IMR-90 (cell line): ENCODE measurements at places on chromosomes 13 and 19. TPM values are rescaled to one million over a fixed set of nuclear protein-coding genes. Genes with fewer than 3 reads are reported as not detected.

The SHC2 gene
- total RNA-seq: under 0.01 TPM in 1 of 2 replicates, not detected in the other

GRCh38 chr19:31838163-31838815 lies 489.1 kb upstream of the TSHZ3 start:
- no peaks in the 10 kb centered on the region for H3K27me3 ChIP-seq
- H3K27ac ChIP-seq: no peak overlapping the region

GRCh38 chr19:1975162-1975480 lies 34.1 kb downstream of the CSNK1G2 start:
- H3K4me1 ChIP-seq: no peaks in the 10 kb centered on the region
- no peak overlapping the region for H3K27ac ChIP-seq
- no peak overlapping the region for H3K4me3 ChIP-seq
- H3K36me3 ChIP-seq: peaks cover 36% of the 10 kb centered on the region
- DNase-seq: peak; percentile 35

GRCh38 chr19:33675501-33676124 lies 53.9 kb downstream of the CHST8 start:
- no peaks in the 10 kb centered on the region for H3K4me1 ChIP-seq
- H3K27me3 ChIP-seq: no peaks in the 10 kb centered on the region
- H3K36me3 ChIP-seq: no peaks in the 10 kb centered on the region
- H3K27ac ChIP-seq: no peak overlapping the region
- no peak overlapping the region for H3K4me3 ChIP-seq
- DNase-seq: no peak

The NECTIN2 gene
- total RNA-seq: 77.8 and 78.0 TPM in 2 replicates

- no peak overlapping the region for H3K4me3 ChIP-seq
- DNase-seq: peak; percentile 58
- H3K27me3 ChIP-seq: no peaks in the 10 kb centered on the region
- H3K4me1 ChIP-seq: peaks cover 16% of the 10 kb centered on the region
Observed at GRCh38 chr13:99045396-99045795, 67.5 kb upstream of the DOCK9 start.

DNA sequence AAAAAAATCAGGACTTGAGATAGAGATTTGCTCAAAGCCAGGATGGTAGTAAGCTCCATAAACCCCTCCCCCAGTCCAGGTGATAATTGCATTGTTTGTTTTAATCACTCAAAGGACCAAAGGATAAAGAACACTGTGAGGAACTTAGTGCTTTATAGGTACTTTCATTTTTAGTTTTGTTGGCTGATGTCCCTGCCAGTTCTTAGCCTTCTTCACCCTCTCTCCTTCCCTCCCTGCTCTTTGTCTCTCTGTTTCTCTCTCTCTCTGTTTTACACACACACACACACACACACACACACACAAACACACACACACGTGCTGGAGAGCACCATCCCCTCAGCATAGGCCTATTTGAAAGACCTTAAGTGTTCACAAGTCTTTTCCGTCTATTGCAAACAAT lies 5.2 kb downstream of the FRY start:
- DNase-seq: no peak
- no peaks in the 10 kb centered on the region for H3K36me3 ChIP-seq
- peaks cover 16% of the 10 kb centered on the region for H3K4me1 ChIP-seq
- no peaks in the 10 kb centered on the region for H3K27me3 ChIP-seq
- no peak overlapping the region for H3K4me3 ChIP-seq

GRCh38 chr19:42348211-42348610 lies 22.8 kb downstream of the MEGF8 start:
- H3K4me1 ChIP-seq: no peaks in the 10 kb centered on the region; the same call in 1 of the 2 replicates
- no peak for DNase-seq
- H3K27me3 ChIP-seq: no peaks in the 10 kb centered on the region
- H3K27ac ChIP-seq: no peak overlapping the region
- H3K36me3 ChIP-seq: peaks cover 18% of the 10 kb centered on the region; the same call in 1 of the 2 replicates

The DEDD2 gene
- 8.1 and 8.2 TPM in 2 replicates for total RNA-seq

- H3K4me1 ChIP-seq: no peaks in the 10 kb centered on the region
- H3K4me3 ChIP-seq: no peak overlapping the region
- no peak for DNase-seq
- H3K36me3 ChIP-seq: no peaks in the 10 kb centered on the region
- peaks cover 20% of the 10 kb centered on the region for H3K27me3 ChIP-seq
Observed at GRCh38 chr13:51322826-51323225, 16.7 kb upstream of the SERPINE3 start.

DNA sequence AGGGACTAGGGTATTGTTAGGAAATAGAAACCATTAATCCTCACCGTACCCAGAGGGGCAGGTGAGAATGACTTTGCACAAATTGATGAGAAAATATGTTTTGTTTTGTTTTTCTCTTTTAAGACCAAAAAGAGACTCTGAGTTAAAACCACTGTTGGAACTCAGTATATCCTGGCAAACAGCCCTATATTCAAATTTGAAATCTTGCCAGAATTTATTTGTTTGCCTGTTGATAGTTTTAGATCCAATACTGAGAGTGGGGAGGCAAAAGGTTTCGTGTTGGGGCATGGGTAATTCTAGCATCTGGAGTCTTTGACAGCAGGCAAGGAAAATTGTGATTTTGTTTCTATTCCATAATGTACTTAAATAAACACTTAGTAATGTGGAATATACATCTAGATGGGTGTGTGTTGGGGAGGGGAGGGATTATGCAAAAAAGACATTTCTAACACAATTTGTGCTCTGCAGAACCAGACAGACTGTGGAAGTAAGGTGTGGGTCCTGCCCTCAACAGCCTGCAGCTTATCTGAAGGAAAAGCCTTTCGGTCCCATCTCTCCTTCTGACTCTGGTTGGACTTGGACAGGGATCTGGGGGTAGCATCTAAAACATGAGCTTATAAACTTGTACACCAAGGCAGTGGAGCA lies 190.7 kb downstream of the OXGR1 start:
- no peaks in the 10 kb centered on the region for H3K27me3 ChIP-seq
- no peaks in the 10 kb centered on the region for H3K36me3 ChIP-seq
- DNase-seq: no peak
